ENCODE measurements at places on chromosomes 16 and 17.

GRCh38 chr17:47949946-47950345, 7.7 kb downstream of the PRR15L start:
- no peak for DNase-seq

DNA sequence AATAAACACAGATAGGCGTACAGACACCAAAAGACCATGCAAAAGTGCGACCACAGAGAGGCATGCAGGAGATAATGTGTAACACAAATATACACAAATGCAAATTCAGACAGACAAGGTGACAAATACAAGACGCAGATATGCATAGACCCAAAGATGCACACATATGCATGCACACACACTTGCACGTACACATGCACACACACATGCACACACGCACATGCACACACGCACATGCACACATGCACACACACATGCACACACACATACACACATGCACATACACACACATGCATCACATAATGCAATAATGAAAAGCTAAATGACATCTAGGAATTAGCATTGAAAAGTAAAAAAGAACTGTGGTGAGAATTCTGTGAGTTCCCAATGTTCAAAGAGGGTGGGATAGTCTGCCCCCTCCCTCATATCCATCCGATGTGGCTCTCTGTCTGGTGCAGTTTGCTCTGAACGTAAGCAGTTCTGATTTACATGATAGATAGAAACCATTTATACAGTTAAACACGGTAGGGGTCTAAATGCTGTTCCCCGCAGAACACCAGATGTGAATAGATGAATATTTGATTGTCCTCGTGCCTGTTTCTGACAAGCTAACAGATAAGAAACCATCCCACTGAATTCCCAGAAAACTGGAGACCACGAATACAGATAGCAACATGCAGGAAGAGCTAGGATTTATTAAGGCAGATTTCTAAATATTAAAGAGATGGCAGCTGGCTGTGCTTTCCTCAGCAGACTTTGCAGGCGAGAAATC, 186.1 kb downstream of the TMEM114 start:
- DNase-seq: no peak

DNA sequence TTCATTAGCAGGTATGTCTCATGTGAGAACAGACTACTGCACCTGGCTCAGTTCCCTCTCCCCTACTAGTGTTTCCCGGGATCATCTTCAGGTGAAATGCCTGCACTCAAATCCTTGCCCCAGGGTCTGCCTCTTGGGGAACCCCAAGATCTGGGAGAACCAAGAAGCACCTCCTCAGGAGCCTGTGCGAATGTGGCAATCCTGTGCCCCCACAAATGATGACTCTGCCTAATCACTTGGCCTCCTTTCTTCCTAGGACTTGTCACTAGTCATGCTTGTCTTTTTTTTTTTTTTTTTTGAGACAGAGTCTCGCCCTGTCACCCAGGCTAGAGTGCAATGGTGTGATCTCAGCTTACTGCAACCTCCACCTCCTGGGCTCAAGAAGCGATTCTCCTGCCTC, 21.7 kb downstream of the ADAD2 start:
- DNase-seq: no peak

- no peak for DNase-seq
These were observed 16.0 kb upstream of the LHX1 start for GRCh38 chr17:36921095-36921851.

DNA sequence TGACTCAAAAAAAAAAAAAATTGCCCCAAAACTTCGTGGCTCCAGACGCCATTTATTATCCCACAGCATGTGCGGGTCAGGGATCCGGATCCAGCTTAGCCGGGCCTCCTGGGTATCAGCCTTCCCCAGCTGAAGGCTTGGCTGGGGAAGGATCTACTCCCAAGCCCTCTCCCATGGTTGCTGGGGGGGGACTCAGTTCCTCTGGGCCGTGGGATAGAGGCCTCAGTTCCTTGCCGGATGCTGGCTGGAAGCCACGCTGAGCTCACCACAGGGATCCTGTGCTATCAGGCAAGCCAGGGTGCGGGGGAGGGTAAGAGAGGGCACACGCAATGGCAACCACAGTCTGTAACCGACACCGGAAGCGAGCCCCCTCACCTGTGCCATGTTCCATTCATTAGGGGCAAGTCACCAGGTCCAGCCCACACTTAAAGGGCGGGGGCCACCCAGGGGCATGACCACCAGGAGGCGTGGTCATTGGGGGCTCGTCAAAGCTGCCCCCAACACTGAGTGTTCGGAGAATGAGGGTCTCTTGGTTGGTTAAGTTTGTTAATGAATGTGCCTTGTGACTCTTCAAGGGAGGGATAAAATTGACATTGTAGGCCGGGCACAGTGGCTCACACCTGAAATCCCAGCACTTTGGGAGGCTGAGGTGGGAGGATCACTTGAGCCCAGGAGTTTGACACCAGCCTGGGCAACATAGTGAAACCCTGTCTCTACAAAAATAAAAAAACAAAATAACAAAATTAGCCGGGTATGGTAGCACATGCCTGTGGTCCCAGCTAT, 210.0 kb upstream of the GSE1 start:
- no peak for DNase-seq

- no peak for DNase-seq
These were observed 4.6 kb upstream of the NACA2 start for GRCh38 chr17:61595418-61596186.

GRCh38 chr17:28871056-28871579, 16.3 kb downstream of the ERAL1 start:
- no peak for DNase-seq

GRCh38 chr17:9175700-9176467, 154.6 kb downstream of the NTN1 start:
- DNase-seq: no peak

GRCh38 chr17:40345161-40345993, 19.2 kb downstream of the GJD3 start:
- DNase-seq: no peak

- DNase-seq: no peak
These were observed 18.9 kb upstream of the TBX21 start for GRCh38 chr17:47713980-47714700.

GRCh38 chr17:45780921-45781320, 3.2 kb upstream of the CRHR1 start:
- DNase-seq: no peak

DNA sequence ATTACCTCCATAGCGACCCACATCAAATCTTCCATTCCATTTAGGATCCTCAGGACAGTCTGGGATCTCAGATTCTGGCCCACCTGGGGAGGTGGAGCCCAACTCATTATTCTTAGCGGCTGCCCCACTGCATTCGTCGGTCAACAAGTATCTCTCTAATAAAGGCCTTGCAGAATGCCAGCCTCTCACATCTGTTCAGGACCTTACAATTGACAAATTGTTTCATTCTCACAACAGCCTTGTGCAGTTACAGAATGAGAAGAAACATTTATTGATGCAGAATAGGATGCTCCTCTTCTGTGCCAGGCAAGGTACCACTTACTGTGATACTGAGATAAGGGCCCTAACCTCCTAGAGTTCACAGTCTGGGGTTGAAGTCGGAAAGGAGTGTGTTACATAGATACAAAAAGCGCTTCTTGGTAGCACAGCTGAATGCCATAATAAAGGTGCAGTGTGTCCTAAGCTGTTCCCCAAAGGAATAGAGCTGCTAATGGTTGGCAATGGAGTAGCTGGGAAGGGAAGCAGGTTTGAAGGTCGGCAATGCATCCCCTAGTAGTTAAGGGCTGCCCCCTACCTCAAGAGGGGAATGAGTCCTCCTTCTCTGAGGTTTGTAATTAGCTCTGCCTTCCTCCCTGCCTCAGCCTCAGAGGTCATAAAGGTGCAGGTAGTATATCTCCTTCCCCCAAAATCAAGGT, 2.3 kb upstream of the MPP2 start:
- no peak for DNase-seq

DNA sequence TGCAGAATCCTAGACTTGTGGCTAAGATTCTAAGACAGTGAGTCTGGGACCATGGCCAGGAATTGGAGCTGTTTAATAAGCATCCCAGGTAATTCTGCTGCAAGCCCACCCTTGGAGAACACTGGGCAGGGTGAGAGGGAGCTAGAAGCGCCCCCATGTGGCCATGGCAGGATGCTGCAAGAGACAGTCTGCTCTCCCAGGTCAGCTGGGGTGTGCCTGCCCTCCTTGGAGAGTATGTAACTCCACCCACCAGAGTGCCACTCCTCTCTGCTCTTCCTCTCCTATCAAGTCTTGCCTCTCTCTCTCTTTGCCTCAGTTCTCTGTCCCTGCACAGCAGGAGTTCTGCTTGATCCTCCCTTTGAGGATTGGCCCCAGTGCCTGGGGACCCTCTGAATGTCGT, 14.9 kb downstream of the RCVRN start:
- no peak for DNase-seq

GRCh38 chr17:68351395-68351794, 60.1 kb downstream of the ARSG start:
- no peak for DNase-seq

DNA sequence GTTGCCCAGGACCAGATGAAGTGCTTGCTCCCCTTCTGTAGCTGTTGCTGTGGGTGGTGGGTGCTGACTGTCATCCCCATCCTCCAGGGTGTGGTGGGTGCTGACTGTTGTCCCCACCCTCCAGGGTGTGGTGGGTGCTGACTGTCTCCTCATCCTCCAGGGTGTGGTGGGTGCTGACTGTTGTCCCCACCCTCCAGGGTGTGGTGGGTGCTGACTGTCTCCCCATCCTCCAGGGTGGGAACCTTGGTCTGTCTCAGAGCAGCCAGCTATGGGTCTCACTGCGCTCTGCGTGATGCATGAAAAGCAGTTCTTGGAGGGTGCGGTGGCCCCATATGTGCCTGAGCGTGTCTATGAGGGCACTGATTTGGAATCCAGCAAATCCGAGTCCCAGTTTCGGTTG, 163.8 kb downstream of the RPTOR start:
- DNase-seq: no peak

DNA sequence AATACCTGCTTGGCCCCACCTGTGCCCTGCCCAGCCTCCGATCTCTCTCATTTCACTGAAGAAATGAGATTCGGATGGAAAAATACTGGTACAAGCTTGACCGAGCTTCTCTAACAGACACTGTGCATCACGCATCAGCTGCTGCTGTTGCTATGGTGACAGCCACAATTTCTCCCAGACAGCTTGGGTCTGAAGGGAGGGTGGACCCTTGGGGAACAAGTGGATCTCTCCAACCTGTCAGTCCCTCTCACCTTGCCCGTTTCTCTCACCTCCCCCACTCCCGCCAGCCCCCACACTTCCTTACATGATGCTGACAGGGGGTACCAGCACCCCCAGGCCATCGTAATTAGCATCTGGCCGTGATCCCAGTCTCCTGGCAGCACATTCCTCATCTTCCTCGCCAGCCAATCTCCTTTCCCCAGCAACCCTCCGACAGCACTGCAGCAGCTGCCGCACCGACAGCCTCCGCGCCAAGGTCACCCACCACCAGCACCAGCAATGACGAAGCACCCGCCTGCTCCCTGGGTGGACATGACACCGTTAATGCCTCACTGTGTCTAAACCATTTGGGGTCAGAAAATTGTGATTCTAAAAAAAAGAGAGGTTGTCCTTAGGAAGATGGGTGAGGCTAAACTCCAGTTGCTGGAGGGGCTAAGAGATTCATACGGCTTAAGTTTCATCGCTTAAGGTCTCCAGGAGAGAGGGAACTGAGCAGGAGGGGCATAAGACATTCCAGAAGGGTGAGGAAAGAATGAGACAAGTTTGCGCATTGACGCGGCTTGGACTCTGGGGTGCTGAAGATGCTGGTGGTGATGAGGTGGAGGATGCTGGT, 58.6 kb upstream of the TNRC6A start:
- DNase-seq: no peak

DNA sequence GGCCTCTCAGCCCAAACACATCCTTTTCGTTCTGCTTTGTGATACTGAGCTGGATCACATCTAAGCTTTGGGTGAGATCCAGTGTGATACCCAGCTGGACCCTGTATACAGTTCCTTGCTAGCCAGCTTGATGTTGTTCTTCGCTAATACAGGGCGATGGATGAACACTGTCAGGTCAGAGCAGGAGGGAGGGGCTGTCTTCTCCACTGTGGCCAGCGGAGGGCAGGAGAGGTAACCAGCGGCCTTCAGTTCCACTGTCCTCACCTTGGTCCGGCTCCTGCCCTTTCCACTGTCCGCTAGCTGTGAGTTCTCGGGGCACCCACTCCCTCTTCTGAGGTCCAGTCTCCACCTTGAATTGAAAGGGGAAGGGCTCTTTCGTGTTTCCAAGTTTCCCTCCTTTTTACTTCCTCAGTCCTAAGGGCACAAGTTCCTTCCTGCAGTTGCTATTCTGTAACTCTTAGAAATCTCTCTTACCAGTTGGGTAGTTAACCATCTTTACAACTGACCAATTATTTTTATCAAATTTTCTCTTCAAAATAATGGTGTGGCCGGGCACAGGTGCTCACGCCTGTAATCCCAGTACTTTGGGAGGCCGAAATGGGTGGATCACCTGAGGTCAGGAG, 3.0 kb upstream of the ZNF213 start:
- no peak for DNase-seq

- DNase-seq: no peak
These were observed 69.0 kb downstream of the TBC1D16 start for GRCh38 chr17:79966681-79967080.

DNA sequence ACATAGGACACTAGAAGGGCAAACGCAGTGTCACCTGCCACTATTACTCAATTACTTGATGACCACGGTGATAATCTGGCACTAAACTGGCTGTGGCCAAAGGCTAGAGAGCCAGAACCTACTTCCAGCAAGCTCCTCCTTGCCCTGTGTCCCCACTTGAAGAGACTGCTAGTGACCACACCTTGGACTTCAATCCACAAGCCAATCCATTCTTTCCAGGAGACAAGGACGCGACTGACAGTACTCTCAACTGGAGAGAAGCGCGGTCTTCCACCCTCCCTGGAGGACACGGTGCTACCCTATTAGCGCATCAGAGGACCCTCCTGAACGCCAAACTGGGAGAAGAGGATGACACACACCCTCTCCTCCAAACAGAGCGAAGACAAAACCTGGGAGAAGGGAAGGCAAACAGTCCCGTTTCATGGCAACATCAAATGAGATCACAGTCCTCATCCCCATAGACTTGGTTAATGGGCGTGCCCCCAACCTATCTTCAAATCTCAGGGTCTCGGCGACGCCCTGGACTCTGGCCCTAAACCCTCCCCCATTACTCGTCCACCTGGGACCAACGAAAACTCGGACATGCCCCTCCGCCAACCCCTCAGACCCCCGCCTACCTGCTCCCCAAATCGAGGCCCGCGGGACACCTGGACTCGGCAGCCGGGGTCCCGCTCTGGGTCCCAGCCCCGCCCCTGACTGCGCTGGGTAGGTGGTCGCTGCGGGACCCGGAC, 508 bp downstream of the FLCN start:
- DNase-seq: no peak

- no peak for DNase-seq
These were observed 116.9 kb downstream of the TANC2 start for GRCh38 chr17:63082952-63083351.

- no peak for DNase-seq
These were observed 32.6 kb downstream of the FA2H start for GRCh38 chr16:74742051-74742481.

DNA sequence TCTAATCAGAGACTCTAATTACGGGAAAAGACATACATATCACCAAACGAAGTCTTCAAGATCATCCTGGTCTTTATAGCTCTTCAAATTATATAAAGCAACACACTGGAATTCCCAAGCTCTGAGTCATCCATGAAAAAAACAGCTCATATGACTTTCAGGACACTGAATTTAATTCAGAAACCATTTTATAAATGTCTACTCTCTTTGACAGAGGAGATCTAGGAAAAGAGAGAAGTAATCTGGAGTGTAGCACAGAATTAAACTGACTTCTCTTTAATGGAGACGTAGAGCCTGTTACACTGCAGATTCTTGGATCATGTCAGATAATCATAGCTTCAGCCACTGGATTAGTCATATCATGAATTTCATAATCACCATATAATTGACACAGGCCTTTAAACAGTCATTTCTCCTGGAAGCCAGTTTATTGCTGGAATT, 86.8 kb upstream of the WSB1 start:
- no peak for DNase-seq
